ENCODE measurements at places on chromosomes 2 and 18.

DNA sequence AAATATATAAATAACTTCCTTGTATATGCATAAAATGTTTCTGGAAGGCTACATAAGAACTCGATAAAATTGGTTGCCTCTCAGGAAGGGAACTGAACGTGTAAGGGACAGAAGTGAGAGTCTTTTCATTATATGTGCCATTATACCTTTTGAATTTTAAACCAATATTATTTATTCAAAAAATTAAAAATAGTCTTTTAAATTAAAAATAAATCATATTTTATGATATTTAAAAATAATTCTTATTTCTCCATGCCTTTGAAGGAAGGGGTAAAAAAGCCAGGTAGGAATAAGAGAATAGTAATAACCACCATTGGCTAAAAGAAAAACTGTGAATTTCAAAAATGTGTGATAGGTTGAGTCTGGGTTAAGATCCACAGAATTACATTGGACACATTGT is 45.7 kb upstream of the C2orf74 start:
- DNase-seq: no peak

DNA sequence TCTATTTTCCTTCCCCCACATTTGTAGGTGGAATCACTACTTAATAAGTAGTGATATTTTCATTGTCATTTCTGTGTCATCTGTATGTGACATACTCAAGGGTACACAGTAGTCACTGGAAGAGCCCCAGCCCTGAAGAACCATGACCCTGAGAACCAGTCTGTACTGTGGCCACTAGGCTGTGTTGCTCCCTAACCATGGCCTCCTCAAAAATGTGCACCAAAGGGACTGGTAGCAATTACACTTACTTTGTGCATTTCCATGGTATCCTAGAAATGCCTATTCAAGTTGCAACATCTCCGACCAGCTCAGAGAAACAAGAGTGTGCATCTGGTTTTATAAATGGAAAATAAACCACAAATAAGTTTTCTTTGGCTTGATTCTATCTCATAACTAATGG is 155.1 kb downstream of the DOCK10 start:
- no peak for DNase-seq

DNA sequence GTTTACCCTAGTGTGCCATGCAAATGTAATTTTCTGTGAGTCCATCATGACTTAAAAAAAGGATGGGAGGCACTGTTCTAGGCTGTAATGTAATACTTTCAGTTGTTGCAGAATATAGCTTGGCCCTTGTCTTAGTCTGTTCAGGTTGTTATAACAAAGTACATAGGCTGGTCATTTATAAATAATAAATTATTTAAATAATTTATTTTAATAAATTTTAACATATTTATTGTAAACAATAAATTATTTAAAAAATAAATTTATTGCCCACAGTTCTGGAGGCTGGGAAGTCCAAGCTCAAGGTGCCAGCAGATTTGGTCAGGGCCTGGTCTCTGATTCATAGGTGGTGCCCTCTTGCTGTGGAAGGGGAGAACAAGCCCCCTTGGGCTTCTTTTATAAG is 35.2 kb downstream of the RAPGEF4 start:
- DNase-seq: no peak

GRCh38 chr2:170712653-170713542 is 2.2 kb upstream of the SP5 start:
- DNase-seq: no peak

GRCh38 chr2:70340075-70340474 is 38.2 kb upstream of the FAM136A start:
- DNase-seq: no peak

- DNase-seq: no peak
These were observed 2.2 kb downstream of the MPP4 start for GRCh38 chr2:201696151-201696659.

- no peak for DNase-seq
These were observed 68.3 kb downstream of the MARCO start for GRCh38 chr2:119010336-119010735.

DNA sequence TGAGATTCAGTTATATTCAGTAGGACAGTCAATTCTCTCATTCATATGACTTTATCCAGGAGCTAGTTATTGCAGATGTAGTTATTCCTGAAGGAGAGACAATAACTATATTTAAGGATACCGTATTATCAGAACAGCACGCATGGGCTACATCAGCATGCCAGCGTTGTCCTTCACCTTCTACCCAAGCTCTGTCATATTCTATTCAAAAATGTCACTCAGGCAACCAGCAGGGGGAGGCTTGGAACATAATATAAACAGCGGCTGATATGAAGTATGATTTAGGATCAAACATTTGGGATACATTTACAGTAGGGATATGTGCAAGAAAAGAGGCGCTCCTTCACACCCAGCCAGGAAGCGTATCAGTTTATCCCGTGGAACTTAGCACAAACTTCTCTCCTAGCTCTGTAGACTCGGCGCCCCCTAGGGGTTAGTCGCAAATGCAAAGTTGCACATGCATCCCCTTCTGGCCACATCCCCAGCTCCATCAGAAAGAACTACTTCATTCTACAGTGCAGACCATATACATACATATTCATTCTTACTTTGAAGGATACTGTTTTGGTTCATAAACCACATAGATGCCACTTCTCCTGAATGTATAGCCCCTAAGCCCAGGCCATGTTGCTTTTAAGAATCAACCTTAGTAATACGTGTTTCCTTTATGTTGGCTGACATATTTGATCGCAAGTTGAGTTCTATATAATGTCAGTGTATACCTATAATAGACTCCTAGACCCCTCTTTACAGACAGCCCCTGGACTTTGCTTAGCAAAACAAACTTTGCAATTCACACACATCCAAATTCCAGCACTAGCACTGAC is 759.4 kb downstream of the ADCYAP1 start:
- DNase-seq: no peak

DNA sequence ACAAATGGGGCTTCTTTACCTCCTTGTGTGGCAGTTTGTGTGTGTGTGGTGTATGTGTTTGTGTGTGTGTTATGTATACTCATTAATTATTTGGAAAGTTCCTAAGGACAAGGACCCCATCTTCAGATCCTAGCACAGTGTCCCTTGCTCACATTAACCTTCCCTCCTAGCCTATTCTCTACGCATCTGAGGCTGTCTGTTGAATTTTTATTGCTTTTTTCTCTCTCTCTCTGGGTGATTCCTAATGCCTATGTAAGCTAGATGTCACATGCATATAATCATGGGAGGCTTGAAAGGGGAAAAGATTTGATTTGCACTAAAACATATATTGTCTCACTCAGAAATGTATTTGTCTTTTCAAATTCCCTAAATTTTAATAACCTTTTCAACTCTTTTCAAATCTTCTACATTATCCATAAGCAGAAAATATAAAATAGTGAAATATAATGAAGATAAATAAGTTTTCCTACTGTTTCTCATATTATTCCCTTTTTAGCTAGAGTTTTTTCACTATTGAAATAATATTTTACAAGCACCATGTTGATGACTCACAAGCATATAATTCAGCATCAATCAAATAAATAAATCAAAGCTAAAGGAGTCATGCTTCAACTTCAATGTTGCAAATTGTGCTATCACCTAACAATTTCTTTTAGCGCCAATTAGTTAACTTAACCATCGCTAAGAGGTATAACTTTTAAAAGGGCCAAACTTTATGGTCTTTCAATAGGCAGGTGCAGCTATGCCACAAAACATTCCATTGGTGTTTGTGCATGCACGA is 199.0 kb upstream of the ERBB4 start:
- no peak for DNase-seq

DNA sequence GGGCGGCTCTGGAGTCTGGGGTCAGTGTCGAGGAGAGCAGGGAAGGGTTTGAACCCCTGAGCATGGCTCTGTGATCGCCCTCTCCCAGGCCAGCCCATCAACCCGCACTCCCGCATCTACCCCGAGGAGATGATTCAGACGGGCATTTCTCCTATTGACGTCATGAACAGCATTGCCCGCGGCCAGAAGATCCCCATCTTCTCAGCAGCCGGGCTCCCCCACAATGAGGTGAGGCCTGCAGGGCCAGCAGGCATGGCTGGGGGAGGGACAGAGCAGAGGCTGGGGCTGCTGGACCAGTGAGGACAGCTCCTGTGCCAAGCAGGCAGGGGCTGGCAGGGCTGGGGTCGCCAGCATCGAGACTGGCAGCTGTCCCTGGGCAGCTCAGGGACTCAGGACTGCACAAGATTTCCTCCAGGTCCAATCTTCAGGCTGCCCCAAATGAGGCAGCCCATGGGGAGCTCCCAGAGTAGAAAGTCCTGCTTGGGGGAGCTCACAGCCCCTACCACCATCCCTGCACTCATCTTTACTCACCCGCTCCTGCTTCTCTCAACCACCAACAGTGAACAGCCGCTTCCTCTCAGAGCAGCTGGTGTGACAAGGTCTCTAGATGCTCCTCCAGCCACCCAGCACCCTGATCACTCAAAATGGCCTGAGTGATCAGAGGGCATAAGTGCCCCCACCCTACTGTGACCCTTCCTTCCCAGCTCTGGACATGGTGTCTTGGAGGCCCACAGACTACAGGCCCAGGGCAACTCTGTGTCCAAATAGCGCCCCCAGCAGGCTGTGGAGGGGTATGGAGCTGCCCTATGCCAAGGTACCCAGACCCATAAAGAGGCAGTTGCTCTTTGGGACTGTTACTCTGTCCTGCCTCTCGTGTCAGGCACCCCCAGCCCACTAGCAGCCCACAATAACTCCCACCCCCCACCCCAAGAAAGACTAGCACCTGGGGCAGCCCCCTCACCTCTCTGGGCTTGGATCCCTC is 18.3 kb upstream of the ANKRD53 start:
- DNase-seq: no peak

GRCh38 chr2:25743132-25743830 is 69.9 kb upstream of the DTNB start:
- no peak for DNase-seq

GRCh38 chr18:76504749-76505148 is 9.7 kb upstream of the ZNF516 start:
- DNase-seq: no peak

- no peak for DNase-seq
These were observed 152.8 kb downstream of the TMEM18 start for GRCh38 chr2:524442-524841.

GRCh38 chr18:10930076-10930475 is 219.3 kb downstream of the PIEZO2 start:
- no peak for DNase-seq

GRCh38 chr2:64617631-64618151 is 36.0 kb downstream of the SERTAD2 start:
- no peak for DNase-seq

DNA sequence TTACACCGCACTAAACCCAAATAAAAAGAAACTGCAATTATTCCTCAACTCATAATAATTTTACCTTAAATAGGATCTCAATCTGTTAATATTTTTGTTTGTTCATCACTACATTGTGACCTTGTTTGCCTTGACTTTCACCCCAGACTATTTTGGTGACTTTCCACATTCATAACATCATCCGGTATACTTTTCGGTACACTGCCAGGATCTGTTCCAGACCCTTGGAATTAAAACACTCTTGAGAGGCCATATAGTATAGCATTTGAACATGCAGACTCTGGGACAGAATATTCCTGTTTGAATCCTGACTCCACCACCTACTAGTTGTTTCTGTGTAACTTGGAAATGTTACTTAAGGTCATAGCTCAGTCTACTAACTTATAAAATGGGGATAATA is 577.4 kb downstream of the METTL4 start:
- DNase-seq: no peak

- no peak for DNase-seq
These were observed 64.8 kb upstream of the SLC1A4 start for GRCh38 chr2:64924170-64924934.

DNA sequence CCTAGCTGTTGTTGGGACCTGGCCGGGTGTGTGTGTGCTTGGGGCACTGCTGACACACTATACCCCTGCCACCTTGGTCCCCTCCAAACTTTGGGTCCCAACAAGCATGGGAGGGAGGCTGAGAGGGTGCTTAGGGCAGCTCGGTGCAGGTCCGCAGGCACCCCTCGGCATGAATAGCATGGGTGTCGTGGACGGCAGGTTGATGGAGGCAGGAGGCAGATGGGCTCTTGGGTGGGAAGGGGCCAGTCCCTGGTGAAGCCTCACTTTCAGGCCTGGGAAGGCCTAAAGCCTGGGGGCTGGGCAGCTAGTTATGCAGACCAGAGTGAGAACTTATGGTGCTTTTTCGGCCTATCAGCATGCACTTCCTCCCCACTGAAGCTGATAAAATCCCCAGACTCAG is 164.2 kb downstream of the CDH19 start:
- DNase-seq: no peak

GRCh38 chr18:69358212-69358895 is 42.3 kb upstream of the DOK6 start:
- DNase-seq: no peak

DNA sequence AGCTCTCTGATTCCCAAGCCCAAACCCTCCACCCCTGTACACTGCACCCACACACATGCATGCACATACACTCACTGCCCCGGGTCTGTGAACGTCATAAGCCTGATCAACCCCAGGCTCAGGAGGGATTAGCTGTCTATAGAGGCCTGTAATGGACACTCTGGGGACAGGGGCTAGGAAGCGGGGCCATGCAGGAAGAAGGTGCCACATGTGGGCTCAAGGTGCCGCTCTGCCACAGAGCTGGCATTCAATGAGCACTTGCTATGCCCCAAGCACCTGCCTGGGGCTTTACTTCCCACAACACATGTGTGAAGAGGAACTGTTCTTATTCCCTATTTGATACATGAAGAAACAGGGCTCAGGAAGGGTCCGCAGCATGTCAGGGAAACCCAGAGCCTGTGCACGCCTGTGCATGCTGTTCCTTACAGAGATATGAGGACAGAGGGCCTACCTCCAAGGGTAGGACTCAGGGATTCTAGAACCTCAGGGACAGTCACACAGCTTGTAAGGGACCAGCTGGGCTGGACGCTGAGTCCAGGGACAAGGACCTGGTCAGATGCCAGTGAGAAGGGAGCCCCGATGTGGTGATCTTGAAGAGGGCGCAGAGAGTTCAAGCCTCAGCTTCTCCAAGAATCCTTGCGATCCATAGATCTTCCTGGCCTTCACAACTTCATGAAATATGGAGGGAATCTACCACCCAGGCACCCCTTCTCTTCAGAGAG is 5.0 kb downstream of the BIN1 start:
- DNase-seq: no peak

GRCh38 chr2:54652540-54652939 is 70.9 kb upstream of the EML6 start:
- no peak for DNase-seq

All from activated gamma-delta T cell treated with anti-CD3 and anti-CD28 coated beads, Interleukin-2, amount 50 U/mL, for 16 hours (primary cell).